Right kidney (tissue), 9 donors: ENCODE measurements at places on chromosomes 6 and 20.
A peak's percentile ranks its signal among the peaks of the same experiment; 100 is the strongest.

DNA sequence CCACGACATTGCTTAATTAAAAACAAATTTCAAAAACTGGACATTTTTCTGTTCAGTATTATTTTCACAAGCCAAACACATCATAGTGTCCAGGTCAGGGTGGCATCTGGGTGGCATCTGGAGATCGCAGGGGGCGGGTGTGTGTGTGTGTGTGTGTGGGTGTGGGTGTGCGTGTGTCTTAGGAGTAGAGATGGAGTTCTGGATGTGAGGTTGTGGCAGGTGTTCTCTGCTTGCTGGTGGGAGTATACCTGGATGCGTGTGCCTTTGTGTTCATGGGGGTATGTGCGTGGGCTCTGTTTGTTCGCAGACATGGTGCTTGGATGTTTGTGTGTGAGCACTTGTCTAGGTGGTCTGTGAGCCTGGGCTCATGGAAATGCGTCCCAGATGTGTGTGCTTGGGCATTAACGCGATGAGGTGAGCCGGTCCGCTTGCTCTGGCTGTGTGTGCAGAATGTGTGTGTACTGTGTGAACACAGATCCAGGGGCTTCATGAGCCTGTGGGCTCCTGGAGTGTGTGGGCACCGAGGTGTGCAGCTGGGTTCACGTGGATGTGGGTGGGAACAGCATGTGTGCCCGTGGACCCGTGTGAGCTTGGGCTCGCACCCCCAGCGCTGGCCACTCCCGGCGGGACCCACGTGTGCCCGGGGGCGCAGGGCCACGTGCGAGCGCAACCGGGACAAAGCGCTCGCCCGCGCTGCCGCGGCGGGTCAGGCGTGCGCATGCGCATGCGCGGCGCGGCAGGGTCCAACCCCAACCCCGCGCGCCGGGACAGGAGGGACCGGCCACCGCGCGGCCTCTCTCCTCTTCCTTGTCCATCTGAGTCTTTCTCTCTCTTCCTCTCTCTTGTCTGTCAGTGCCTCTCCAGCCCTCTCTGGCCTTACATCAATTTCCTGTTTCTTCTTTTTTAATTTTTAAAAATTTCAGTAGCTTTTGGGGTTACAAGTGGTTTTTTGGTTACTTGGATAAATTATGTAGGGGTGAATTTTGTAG is 60.4 kb downstream of the SRC start:
- peak; percentile 84 for DNase-seq

DNA sequence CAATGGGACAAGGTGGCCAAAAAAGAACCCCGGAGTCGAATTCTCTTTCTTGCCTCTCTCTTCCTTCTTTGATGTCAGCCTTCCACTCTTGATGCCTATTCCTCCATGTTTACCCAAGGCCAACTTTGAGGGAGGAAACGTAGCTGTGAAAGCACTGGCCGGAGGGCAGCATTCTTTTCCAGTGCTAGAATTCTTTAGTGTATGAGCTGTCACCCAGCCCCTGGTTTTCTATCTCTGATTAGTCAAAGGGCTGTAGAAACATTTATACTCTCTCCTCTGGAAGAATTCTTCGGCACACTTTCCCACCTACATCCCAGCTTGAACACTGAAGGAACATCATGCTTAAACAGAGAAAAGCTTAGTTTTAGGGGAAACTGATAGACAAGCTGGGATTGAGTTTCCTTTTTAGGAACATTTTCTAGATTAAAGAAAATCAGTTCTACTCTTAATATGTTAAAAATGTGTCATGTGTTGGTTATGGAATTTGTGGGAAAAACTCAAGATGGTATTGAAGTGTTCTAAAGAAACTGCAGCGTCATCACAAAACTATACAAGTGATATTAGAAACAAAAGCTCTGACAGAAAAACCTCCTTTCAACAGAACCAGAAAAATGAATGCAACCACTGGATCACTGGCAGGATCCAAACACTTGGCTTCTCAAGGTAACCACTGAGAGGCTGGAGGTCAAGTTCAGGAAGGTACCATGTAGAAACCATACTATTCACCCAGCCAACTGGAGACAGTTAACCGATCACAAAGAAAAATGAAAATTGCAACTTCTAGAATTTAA is 20.7 kb upstream of the UTRN start:
- peak; percentile 11 for DNase-seq

GRCh38 chr6:88815491-88815890 is 147.9 kb downstream of the RNGTT start:
- no peak for DNase-seq

GRCh38 chr6:73688351-73688750 is 7.7 kb upstream of the CD109 start:
- DNase-seq, result no peak

GRCh38 chr6:130625825-130626527 is 201.2 kb upstream of the SMLR1 start:
- DNase-seq, result no peak

GRCh38 chr20:20293141-20293540 is 74.8 kb upstream of the INSM1 start:
- DNase-seq, result no peak

DNA sequence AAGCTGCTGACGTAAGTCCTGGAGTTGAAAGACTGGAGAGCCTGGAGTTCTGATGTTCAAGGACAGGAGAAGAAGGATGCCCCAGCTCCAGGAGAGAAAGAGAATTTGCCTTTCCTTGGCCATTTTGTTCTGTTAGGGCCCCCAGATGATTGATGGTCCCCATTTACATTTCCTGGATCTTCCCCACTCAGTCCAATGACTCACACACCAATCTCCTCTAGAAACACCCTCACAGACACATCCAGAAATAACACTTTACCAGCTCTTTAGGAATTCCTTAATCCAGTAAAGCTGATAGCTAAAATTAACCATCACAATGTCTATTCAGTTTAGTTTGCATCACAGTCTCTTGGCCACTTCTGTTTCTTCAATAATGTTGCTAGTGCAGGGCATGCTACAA is 260.2 kb upstream of the IRAK1BP1 start:
- DNase-seq, result no peak

- no peak for DNase-seq
Observed at GRCh38 chr6:13295576-13295975, 32.8 kb downstream of the TBC1D7 start.

GRCh38 chr6:9896806-9897205 is 518.1 kb downstream of the TFAP2A start:
- no peak for DNase-seq

- DNase-seq, result no peak
Observed at GRCh38 chr6:104699593-104700329, 160.0 kb downstream of the HACE1 start.

GRCh38 chr6:165594584-165595333 is 68.3 kb downstream of the PDE10A start:
- DNase-seq, result no peak

DNA sequence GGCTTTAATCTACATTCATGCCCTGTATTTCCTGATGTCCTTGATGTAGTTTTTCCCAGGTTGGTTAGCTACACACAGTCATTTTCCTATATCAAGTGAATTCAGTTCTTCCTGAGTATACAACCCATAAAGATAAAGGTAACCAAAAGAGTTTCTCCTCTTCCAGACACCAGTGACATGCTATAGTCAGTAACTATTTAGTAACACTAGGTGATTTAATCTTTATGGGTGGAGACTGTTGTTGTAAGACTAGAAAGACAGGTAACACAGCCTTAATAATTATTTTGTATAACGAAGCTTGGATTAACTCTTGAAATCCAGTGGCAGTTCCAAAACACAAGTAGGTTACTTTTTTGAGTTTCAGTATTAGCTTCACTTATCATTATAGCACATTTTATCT is 17.6 kb downstream of the MCUR1 start:
- DNase-seq, result no peak

- no peak for DNase-seq
Observed at GRCh38 chr6:138555421-138555988, 56.2 kb upstream of the NHSL1 start.

GRCh38 chr6:97275804-97276203 is 7.2 kb downstream of the MMS22L start:
- DNase-seq, result no peak

- no peak for DNase-seq
Observed at GRCh38 chr6:165847407-165848085, 184.5 kb upstream of the PDE10A start.

DNA sequence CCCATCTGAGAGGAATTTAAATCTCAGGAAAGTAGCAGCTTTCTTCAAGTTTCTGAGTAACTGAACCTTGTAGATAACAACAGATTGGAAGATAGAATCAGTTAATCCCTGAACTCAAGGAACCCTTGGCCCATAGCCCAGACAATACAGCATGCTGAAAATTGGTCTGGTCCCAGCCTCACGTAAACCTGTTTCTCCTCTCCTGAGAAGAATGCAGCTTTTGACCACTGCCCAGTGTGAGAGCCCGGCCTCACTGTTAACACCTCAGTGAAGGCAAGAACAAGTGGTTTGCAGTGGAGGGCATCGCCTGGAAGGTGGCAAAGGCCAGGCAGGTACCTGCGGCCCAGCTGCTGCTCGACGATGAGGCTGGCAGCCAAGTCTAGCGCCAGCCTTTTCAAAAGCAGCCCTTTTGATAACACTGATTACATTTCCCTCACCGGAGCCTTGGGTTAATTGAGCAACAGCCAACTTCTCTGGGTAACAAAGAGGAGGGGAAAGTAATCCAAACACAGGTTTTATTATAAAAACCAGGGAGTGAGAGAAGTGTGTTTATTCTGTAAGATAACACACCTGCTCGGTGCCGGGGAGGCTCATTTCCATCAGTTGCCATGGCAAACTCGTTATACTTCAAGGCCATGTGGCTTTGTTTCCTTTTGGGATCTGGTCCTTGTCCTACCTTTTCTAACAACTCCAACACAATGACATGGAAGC is 54.0 kb downstream of the TRAF3IP2 start:
- DNase-seq, result peak; percentile 80

- DNase-seq, result no peak
Observed at GRCh38 chr20:3658716-3659491, 4.3 kb downstream of the GFRA4 start.

DNA sequence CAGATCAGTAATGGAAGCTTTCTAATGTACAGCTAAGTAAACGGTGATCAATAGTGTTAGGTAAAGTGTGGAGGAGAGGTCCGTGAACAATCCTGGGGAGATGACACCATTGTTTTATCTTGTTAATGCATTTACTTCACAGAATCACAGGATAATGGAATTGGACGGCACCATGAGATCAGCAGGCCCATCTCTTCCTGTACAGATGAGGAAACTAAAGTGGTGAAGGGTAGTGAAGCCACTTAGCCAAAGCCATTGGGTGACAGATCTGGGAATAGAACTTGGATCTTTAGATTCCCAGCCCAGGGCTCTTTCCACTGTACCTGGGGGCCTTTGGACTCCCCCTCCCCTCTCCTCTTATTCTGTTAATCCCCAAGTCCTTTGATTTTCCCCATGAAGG is 26.2 kb upstream of the IER3 start:
- DNase-seq, result no peak

DNA sequence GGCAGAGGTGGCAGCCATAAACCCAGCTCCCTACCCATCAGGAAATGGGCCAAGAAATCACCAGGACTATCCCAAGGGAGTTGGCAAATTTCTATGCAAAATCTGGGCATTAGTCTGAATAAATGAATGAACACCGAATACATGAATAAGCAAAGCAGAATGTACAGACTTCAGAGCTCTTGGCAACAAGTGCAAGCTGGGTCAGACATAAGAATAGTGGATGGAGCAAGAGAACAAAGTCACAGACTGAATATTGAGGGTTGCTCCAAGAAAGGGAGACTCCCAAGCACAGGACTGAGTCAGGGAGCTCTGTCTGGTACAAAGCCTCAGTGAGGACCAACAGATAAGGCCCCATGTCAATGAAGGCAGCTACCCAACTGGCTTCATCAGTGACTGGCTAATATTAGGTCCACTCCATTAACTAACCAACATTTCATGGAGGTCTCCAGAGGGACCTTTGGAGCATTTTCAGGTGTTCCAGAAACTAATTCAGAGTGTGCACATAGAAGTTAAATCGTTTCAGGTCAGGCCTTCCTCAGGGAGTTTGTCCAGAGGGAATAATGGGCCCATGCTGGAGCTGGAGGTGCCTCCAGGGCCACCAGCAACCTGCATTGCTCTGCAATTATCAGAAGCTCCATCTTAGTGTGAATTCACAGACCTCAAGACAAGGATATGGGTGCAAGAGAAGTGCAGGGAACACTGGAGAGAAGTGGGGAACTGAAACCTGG is 191.5 kb upstream of the RALGAPA2 start:
- no peak for DNase-seq

- DNase-seq, result no peak
Observed at GRCh38 chr20:54560357-54560756, 85.0 kb downstream of the DOK5 start.

DNA sequence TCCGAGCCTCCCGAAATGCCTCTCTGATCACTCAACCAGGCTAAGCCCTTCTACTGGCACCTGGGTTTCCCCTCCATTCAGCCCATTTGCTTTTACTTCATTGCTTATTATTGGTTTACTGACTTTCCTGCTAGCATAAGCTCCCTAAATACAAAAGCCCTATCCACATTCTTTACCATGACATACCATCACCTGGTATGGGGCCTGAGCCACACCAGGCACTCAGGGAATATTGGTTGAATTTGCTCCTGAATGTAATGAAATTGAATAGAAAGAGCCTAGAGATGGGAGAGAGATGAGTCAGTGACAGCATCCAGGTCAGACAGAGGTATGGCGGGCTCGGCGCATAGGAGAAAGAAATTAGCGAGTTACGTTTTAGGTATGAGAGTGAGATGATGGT is 120.0 kb downstream of the CD164 start:
- no peak for DNase-seq

DNA sequence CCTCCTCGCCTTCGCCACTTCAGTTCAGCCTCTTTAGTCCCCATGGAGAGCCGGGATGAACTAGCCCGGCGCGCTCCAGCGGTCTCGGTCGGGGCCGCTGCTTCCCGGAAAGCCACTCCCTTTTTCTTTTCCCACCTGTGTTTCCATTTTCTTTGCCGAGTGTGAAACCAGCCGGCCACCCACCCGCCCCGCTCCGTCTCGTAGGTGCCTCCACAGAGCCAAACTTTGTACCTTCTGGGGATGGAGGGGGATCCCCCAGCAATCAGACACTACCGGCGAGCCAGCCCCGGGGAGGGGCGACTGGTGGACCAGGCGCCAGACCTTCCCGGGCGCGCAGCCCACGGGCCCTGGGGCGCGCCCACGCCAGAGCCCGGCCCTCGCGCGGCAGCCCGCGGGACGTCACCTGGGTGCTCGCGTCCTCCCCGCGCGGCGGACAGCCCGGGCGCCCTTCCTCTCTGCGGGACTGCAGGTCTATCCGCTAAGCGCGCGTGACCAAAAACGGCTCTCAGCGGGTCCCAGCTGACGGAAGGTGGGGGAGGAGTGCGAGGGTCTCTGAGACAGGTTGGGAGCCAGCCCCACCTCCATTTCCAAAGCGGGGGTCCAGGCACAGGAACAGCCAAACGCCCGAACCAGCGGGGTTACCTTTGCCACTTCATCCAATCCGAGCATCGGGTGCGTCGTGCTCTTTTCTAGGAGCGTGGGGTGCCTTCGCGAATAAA is at the start of gene MCHR2:
TSS of gene MCHR2 (minus strand) at position 691 of the 719 bp plus-strand sequence. CDS start 38,076 bp downstream, outside the sequence.
- peak; percentile 51 for DNase-seq

DNA sequence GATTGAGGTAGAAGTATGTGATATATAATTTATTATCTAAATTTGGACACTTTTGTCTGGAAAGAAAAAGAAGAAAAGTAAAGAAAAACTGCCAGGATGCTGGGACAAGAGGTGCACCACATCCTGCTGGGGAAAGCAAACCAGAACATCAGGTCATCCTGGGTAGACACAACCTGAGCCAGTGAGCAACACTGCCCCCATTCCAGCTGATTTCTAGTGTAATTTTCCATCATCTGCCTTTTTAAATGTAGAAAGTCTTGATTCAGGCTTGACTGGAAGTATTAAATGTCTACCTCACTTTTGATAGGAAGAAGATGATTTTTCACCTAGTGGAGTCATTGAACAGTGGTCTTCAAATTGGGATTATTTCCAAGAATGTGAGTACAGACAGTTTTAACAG is 1164.5 kb upstream of the CITED2 start:
- no peak for DNase-seq

GRCh38 chr20:54221353-54221752 is 13.5 kb downstream of the PFDN4 start:
- DNase-seq, result no peak
